ENCODE measurements at places on chromosomes 5 and 9. TPM values are rescaled to one million over a fixed set of nuclear protein-coding genes. Genes with fewer than 3 reads are reported as not detected.

GRCh38 chr5:150130493-150130922 is 25.1 kb downstream of the PDGFRB start:
- DNase-seq, result no peak

DNA sequence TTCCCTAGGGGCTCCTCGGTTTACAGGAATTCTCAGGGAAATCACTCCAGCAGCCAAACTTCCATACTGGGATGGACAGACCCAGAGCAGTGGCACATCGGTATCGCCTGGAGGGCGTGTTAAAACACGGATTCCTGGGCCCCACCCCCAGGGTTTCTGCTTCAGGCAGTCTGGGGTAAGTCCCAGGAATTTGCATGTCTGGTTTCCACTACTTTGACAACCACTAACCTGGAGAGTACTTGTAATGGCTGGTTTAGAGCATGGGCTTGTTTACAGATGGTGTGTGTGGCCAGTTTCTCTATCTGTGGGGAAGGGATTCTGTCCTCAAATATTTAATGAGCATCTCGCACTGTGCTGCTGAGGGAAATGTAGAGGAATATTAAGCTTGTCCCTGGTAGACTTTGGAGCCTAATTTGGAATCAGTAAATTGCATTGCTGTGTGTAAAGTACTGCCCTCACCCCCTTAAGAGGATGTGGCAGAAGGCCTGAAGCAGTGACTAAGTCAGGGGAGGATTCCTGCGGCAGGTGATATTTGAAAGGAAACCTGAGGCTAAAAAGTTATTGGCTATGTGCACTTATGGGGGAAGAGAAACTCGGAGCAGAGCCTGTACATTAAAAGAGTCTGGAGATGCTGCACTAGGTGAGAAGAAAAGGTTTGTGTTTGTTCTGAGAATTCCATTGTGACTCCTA is 18.6 kb upstream of the TJP2 start:
- DNase-seq, result no peak

- no peak for DNase-seq
These were observed 405.6 kb downstream of the GABRG2 start for GRCh38 chr5:162473041-162473714.

SH3GL2 gene
- polyA plus RNA-seq, result 3.0 TPM

SREK1IP1 gene
- 28.4 TPM for polyA plus RNA-seq

DNA sequence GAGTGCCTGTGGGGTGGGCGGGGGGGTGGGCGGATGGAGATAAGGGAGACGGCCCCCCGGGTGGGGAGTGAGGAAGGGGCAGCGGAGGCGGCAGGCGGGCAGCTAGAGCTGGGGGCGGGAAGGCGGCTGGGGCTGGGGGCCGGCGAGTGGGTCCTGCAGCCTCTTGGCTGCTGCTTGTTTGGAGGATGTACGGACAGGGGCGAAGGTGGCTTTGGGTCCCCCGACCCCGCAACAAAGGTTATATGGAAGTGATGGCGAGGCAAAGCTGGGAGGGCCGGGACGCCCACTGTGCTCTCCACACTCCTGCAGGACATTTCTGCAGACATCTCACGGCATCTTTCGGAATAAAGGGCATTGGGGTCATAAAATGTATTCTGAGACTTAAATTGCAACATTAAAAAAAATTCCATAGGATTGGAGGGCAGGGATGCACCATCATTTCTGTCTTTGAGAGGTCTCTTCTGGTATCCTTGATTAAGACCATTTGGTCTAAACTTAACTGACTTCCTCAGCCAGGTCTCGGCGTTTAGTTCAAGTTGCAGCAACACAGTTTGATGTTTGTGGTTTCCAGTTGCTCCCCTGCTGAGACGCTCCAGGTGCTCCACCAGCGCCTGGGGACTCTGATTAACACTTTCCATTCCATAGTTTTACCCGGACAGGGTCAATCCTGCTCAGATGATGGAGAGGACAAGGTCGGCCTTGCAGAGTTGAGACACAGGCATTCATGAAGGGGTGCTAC is 101.6 kb upstream of the SSBP2 start:
- peak; percentile 60 for DNase-seq

DNA sequence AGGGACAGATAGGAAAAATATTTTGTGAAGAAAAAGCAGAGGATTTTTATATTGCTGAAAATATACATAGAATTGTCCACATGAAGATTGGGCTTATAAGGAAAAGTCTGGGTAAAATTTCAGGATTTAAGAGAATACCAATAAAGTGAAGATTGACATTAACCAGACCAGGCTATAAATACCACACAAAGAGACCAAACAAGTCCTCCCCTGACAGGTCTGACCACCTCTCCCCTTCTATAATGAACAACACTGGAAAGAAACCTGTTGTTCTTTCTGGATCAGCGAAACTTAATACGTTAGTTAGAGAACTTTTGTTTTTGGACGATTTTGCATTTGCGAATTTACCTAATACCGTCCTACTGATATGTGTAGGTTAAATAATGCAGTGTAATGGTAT is 138.3 kb downstream of the ISL1 start:
- no peak for DNase-seq

C5orf63 gene
- 2.0 TPM for polyA plus RNA-seq

DNA sequence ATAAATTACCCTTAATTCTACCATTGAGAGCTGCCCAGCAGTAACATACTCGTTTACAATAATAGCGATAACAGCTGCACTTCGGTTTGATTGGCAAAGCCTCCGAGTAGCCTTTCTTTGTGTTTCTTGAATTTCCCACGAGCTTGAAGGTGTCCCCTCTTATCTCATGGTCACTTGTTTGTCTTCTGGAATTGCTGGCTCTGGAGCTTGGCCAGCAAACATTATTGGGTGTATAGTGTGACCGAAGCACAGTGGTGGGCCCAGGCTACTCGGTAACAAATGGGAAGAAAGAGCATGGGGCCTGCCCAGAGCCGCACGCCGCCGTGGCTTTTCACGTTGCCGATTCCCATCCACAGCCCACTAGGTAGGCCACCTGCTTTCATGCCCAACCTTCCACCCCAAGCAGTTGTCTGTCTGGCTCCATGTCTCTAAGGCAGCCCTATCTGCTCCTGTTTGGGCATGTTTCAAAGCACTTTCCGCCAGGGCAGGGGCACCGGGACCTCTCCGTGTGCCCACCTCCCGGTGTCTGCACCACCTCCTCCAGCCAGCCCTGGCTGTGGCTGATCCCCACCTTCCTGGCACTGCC is 8.7 kb downstream of the STKLD1 start:
- peak; percentile 66 for DNase-seq

GRCh38 chr5:93503598-93504067 is 77.4 kb downstream of the NR2F1-AS1 start:
- no peak for DNase-seq

DNA sequence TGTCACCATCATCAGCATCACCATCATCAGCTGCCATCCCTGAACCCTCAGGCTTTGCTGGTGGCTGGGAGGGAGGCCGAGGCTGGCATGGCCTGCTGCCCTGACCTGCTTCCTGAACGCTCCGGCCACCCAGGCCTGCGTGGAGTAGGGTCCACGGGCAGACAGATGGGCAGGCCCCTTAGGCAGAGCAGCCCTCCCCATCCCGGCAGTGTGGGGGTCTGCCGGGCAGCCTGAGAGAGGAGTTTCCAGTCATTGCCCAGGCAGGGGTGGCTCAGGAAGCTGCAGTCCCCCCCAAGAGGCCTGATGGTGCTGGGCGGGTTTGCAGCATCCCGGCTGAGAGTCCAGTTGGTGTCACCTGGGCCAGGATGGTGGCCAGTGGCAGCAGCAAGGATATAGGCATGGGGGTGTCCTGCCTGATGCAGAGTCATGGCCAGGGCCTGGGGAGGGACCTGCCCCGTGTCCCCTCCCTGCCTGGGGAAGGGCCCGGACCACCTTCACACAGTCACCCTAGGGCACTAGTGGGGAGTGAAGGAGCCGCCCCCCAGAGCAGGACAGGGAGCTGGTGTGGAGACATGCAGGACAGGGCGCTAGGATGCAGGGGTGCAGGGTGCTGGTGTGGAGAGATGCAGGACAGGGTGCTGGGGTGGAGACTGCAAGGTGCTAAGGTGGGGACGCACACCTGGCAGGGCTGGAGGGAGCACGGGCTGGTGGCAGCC is 7.7 kb upstream of the EGFL7 start:
- no peak for DNase-seq

FAM163B gene
- not detected for polyA plus RNA-seq

GRCh38 chr9:114501796-114502682 is 3.2 kb downstream of the WHRN start:
- peak; percentile 45 for DNase-seq

ITK gene
- 2.3 TPM for polyA plus RNA-seq

- DNase-seq, result no peak
These were observed 7.9 kb upstream of the NR4A3 start for GRCh38 chr9:99813739-99814138.

LYRM7 gene
- 3.8 TPM for polyA plus RNA-seq

All from stomach (tissue), 19 donors.